ENCODE measurements at places on chromosomes 1 and 21. TPM values are rescaled to one million over a fixed set of nuclear protein-coding genes. Genes with fewer than 3 reads are reported as not detected.
A peak's percentile ranks its signal among the peaks of the same experiment; 100 is the strongest.

GRCh38 chr1:179264507-179264906, 29.1 kb upstream of the SOAT1 start:
- no peak for DNase-seq

DNA sequence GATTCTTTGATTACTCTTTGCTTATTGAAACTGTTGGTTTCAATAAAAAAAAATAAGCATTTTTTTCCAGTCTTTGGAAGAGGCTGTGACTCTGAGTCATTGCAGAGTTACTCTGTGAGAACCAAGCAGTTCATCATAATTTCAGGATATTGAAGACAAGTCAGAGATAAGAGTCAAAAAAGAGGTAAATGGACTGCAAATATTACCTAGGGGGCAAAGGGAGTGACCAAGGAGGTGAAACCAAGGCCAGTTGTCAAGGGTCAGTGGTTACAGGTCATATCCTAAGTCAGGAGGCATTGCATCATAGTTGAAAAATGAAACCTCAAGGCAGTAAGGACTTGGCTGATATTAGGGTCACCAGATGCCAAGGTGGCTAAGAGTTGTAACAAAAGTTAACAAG, 597.1 kb upstream of the USP24 start:
- peak; percentile 12 for DNase-seq

The DIPK1A gene
- total RNA-seq = 15.8 TPM

The ACTN2 gene
- total RNA-seq = not detected

The PRAMEF18 gene
- not detected for total RNA-seq
